Skin of body (tissue), 3 donors: ENCODE measurements at places on chromosomes 1 and 21.

GRCh38 chr21:35408401-35408800 lies 359.3 kb upstream of the RUNX1 start:
- no peak for DNase-seq

GRCh38 chr1:225418598-225418997 lies 9.2 kb downstream of the LBR start:
- DNase-seq, result no peak

- DNase-seq, result no peak
Measured at GRCh38 chr1:77833521-77834100, 54.2 kb downstream of the MIGA1 start.

DNA sequence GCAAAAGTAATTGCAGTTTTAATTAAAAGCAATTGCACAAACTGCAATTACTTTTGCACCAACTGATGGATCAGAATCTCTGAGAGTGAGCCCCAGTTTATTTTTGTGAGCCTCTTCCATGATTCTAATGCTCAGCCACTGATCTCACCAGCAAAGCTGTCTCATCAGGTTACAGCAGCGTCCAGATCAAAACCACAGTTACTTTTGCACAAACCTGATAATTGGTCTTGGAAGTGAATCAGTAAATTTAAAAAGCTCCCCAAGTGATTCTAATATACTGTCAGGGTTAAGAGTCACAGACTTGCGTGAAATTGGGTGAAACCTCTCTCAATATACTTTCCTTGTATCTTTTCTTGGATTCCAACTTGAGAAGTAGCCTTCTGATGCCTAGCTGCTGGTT lies 13.5 kb upstream of the CR2 start:
- no peak for DNase-seq

- DNase-seq, result no peak
Measured at GRCh38 chr1:46621930-46622329, 5.3 kb upstream of the MOB3C start.

GRCh38 chr1:166988974-166989515 lies at the start of gene MAEL:
MAEL (plus strand) TSS chr1:166989280; CDS start chr1:166989353, 73 bp downstream.
- no peak for DNase-seq

DNA sequence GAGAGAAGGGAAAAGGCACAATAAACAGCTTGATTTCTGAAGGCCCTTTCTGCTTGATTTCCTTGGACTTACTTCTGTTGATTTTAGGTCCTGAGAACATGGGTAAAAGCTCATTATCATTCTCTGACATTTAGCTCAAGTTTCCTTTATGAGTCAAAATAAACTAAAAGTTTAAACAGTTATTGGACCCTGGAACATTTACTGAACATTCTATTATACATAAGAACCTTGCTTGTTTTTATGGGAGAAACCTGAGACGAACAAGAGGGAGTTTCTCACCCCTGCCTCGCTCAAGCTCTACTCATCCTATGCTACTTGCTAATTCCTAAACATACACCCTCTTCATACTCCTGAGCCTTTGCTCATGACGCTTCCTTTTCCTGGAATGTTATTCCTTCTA lies 538.3 kb upstream of the PKN2 start:
- DNase-seq, result no peak

DNA sequence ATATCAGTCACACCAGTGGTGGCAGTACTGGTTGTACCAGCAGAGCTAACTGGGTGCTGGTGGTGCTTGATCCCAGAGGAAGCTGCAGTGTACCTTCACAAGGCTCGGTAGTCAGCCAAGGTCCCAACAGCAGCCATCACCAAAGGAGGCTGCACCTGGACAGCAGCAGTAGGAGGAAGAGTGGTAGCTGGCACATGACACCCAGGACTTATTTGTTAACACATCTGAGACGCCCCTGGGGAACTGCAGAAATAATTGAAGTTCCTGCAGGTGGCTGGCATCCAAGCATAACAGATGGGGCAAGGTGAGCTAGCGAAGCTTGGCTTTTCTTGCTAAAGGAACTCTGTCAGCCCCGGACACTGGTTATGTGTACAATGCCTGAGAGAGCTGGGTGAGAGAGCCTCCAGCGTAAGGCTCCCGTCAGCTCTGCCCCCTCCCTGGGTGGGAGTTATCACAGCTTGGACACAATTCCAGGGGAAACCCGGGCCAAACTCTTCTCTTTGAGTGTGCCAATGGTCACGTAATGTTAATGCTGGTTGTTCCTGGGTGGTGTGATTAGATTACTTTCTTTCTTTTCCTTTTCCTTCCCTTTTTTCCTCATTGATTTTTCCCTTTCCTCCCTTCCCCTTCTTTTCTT lies 29.1 kb upstream of the PARP1 start:
- DNase-seq, result no peak

DNA sequence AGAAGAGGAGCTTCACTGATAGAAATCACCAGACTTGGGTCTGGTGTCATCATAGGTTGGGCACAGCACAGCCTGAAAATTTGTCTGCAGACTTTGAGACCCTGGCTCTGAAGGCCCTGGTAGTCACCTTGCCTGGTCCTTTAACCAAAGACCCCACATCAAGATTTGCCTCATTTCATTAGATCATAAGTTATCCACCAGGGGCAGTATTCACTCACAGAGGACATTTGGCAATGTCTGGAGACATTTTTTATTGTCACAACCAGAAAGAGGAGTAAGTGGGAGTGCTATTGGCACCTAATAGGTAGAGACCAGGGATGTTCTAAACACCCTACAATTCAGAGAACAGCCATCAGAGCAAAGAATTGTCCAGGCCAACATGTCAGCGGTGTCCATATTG lies 22.1 kb upstream of the PAX7 start:
- DNase-seq, result no peak

- DNase-seq, result no peak
Measured at GRCh38 chr1:36835017-36835695, 199.2 kb downstream of the GRIK3 start.

DNA sequence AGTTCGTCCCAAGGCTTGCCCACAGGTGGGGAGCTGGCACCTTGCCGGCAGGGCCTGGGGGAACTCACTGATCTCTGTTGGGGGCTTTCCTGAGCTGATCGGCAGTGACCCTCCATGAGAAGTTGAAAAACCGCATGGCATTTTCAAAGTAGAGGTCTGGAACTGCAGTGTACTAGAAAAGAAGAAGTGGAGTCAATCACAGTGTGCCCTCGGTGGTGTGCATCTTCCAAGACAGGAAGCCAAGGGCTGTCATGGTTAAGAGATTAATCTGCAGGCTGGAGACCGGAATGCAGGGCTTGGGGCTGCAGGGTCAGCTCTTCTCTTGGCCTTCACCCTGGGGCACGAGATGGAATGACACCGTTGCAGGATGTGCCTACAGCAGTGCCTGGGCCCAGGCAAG lies 56.8 kb downstream of the ECE1 start:
- DNase-seq, result no peak

- DNase-seq, result peak; percentile 74
Measured at GRCh38 chr1:8822373-8823294, 5.2 kb upstream of the RERE start.

GRCh38 chr1:230818901-230819300 lies 49.4 kb downstream of the C1orf198 start:
- no peak for DNase-seq

GRCh38 chr1:156407344-156407743 lies 38.3 kb downstream of the RHBG start:
- DNase-seq, result no peak

DNA sequence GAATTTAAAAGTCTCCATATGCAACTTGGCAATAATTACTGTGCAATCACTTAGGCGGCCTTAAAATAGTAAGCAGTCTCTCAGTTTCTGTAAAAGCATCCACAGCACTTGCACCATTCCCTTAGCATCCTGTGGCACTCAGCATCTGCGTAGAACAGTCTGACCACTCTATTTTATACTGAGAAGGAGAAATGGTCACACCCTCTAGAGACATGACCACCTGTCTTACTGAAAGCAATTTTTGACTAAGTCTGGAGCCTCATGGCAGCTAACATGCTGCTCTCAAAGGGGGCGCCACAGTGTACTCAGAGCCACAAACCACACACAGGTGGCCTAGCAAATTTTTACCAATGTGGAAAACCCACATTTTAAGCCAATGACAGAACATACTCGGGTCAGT lies 62.0 kb downstream of the KCNK1 start:
- no peak for DNase-seq
